GM23338 (cell line): ENCODE measurements at places on chromosomes 7 and 10.

GRCh38 chr10:80132299-80133139, at the start of gene PLAC9:
PLAC9 (plus strand) TSS chr10:80132730; CDS start chr10:80132763, 33 bp downstream.
- DNase-seq: peak; percentile 73

GRCh38 chr7:132764762-132765161, 188.5 kb upstream of the PLXNA4 start:
- DNase-seq: no peak

DNA sequence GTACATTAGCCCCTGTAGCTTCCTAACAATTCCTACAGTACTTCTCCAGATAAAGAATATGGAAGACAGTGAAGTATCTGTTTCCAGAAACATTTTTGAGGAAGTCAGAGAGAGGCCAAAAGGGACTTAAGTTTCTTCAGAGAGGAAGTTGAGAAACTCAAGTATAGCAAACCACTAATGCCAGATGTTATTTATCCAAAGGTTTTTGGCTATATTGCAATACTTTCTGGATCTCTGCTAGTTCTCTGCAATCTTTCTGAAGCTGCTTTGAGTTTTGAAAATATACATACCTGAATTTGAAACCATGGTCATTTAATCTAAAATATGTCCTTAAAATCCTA, 64.7 kb downstream of the BICC1 start:
- no peak for DNase-seq

DNA sequence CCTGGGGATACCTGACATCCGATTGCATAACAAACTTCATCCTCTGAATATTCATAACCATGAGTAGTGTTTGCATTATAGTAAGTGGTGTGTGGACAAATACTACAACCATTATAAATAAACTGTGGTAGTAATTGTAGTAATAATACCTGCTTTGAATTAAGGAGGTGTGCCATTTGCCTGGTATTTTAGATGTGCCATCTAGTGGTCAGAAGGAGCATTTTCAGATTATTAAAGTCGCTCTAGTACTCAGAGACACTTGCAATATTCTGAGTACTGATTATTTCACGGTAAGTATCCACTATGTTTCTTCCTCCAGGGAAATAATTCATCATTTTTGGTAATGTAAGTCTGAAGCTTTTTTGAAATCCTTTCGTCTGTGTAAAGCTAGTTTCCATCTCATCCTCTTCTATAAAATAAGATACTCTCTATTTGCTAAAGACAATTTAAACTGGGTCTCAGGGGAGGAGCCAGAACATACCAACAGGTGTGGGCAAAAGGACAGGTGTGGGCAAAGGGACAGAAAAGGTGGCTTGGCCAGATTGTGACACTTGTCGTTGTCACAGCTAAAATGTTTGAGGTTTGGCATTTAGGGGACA, 115.3 kb upstream of the WDR11 start:
- peak; percentile 46 for DNase-seq

DNA sequence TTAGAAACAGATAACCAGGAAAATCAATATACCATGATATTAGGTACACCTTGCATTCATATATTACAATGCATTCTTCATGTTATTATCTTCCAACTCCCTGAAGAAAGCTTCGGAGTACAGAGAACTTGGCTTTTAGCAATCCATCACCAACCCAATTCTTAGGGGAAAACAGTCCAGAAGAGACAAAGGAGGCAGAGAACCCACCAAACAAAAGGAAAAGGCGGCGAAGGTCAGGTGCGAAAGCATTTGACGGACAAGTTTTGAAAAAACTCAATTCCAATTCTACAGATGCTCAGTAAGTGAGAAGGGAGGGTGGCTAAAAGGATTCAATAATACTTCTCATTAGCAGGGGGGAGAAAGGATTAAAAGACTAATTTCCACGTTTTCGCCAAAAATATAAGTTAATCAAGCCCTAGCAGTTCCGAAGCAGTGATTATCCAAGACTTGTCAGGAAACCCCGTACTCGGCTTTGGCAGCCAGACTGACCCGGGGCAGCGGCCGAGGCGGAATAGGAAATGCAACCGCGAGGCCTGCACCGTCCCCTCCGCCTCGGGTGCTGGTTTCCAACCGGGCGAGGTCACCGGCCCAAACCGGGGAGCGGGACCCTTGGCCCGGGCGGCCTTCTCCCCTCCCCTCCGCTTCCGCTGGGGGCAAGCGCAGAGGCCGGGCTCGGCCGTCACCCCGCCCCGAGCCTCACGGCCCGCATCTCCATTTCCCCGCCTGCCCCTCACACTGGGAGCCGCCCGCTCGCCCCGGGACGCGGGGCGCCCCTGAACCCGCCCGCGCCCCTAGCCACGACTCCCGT, 747 bp downstream of the GDI2 start:
- DNase-seq: peak; percentile 59

DNA sequence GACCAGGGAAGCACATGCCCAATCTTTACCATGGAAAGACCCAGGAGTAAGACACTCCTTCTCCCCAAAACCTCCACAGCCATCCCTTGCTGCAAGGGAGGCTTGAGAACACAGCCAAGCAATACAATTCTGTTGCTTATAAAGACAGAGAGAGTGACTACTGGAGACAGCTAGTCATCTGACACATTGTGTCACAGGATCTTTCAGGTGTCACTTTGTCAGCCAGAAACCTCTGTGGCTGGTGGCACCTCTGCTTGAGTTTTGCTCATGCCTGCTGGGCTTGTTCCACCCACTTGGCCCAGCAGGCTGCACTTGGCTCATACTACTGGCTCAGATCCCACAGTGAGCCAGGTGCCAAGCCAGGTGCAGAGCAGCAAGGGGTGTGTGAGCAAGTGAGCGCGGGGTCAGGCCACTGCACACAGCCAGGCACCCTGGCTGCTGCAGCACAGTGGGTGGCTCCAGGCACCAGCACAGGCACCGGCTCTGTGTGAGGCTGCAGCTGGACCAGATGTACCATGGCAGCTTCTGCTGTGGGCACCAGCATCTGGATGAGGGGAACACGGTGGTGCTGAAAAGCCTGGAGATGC, 12.4 kb upstream of the PRLHR start:
- no peak for DNase-seq

DNA sequence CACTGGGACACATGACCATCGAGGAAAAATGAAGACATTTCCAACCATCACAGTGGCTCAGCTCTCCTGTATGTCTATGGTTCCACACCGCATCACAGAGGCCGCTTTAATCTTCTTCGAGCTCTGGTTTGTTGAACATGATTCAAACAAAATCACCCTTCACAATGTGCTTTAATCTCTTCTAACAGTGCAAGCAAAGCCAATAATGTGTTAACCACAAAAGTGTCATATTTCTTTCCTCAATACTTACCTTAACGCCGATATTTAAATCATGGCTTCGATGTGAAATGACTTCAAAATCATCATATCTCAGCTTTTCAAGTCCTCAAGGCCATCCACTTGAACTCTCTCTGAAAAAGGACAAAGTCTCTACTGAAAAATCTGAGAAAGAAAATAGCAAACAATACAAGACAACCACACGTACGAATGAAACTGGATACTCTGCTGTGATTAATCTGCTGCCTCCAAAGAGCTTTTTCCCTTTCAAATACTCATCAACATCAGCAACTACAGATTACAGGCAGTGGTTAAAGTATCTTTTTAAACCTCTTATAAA, 23.0 kb upstream of the SVIL start:
- no peak for DNase-seq
